ENCODE measurements at places on chromosomes 2 and 18.

GRCh38 chr2:222479859-222480258 lies 55.5 kb downstream of the SGPP2 start:
- no peak for DNase-seq

DNA sequence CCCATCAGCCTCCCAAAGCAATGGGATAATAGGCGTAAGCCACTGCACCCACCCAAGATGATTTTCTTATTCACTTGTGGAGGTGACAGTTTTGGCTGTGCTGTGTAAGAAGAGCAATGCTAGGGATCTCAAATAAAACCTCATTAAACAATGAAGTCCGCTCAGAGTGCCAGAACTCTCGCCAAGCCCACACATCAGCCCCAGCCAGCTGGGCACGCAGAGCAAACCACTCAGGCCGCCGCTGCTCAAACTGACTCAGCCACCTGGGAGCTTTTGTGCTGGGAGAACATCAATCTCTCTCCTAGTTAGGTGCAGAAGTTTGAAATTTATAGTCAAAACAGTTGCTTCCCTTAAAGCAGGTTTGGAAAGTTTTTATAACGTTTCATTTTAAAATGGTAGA lies 47.6 kb downstream of the RNF152 start:
- DNase-seq: no peak

- no peak for DNase-seq
These were observed 7.2 kb upstream of the NEURL3 start for GRCh38 chr2:96512341-96512740.

DNA sequence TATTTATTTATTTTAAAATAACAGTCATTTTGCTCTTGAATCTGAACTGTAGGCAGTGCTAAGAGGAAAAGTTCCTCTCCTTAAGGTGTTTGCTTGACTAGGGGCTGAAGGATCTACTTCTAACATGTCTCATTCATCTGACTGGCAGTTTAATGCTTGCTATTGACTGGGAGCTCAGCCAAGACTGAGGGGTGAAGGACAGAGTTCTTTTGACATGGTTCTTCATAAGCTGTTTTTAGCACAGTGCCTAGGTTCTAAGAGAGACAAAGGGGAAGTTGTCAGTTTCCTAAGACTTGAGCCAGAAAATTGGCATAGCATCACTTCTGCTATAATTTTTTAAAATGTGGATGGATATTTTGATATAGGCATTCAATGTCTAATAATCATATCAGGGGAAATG lies 73.0 kb downstream of the COMMD1 start:
- DNase-seq: no peak

DNA sequence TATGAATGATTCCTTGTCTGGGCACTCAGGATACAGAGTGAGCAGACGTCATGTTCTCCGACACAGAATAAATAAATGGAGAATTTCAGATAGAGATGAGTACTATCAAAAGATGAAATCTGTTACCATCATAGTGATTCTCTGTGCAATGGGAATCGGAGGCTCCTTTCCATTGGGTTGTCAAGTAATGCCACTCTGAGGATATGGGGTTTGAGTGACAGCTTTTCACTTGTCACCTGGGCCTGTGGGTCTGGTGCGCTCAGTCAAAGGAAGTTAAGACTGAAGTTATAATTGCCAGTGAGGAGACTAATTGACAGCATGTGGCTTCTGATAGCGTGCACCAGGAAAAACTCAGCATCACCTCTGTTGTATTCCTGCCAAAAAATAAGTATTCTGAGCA lies 387.2 kb downstream of the SOX11 start:
- DNase-seq: no peak

- DNase-seq: no peak
These were observed 24.6 kb downstream of the DOCK10 start for GRCh38 chr2:225017713-225018112.

DNA sequence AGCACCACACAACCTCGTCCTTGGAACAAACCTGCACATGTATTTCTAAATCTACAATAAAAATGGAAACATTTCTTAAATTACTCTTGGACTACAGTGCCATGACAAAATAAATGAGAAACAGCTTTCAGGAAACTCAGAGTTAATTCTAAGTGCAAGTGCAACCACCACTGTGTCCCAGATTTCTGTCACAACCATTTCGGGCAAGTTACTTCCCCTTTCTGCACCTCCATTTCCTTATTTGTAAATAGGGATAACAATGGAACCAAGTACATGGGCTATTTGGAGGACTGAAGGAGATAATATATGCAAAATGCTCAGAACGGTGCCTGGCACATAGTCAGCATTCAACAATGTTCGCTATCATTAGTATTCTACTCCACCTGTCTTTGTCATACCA lies 93.2 kb downstream of the CACNB4 start:
- DNase-seq: no peak

DNA sequence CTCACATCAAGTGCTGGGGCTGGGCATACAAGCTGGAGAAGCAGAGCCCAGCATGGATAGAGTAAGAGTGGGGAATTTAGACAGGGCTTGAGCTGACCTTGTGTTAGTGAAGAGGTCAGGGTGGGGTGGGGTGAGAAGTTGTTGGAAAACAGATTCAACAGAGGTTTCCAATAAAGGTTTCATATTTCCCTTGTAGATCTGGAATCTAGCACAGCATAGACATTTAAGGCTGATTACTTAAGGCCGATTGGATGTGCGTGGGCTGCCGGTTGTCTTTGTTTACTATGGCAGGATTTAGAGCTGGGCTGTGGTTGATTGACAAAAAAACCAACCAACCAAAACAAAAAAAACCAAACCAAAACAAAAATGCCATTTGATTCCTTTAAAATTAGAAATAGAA lies 114.9 kb upstream of the SEC11C start:
- no peak for DNase-seq

DNA sequence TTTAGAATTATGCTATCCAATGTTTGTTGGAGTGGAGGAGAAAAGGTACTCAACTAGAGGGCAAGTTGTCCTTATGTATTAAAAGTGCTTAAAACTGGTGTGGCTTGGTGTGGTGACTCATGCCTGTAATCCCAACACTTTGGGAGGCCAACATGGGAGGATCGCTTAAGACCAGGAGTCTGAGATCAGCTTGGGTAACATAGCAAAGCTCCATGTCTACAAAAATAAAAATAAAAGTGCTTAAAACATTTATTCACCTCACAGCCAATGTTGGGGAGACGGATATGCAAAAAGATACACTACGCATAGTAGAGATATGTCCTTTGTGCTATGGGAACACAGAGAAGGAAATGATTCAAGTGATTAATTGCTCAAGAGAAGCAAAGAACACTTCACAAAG lies 19.3 kb upstream of the TNFAIP6 start:
- DNase-seq: no peak

- no peak for DNase-seq
These were observed 19.7 kb downstream of the OSBPL6 start for GRCh38 chr2:178213991-178214390.

- DNase-seq: no peak
These were observed 63.4 kb downstream of the SPATS2L start for GRCh38 chr2:200369886-200370285.

DNA sequence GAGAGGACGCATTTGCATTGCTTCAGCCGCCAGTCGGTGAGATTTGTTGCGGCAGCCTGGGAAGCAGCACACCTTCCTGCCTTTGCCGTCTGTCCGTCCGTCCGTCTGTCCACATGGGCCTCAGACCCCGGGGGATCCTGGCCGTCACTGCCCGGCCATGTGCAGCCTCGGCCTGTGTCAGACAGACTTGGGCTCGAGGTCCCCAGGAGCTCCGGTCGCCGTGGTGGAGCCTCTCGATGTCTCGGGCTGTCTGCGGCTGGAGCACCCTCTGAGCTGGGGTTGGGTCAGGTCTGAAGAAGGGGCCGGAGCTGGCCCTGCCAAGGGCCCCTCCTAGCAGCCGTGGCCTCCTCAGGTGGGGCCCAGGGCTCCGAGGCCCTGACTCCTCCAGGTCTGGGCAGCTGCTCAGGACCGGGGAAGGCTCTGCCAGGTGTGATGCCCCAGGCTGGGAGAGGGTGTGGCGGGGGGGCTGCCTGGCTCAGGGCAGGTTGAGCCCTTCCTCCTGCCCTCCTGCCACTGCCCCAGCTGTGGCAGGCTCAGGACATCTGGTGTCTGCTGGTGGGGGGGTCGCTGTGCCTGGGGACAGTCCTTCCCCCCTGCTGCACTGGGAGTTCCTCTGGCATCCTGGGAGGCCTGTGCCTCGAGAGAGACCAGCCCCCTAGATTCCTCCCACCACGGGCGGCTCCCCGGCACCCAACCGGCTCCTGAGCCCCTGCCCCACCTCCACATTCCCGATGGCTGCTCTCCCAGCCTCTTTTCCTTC lies 11.8 kb downstream of the NEU4 start:
- no peak for DNase-seq

DNA sequence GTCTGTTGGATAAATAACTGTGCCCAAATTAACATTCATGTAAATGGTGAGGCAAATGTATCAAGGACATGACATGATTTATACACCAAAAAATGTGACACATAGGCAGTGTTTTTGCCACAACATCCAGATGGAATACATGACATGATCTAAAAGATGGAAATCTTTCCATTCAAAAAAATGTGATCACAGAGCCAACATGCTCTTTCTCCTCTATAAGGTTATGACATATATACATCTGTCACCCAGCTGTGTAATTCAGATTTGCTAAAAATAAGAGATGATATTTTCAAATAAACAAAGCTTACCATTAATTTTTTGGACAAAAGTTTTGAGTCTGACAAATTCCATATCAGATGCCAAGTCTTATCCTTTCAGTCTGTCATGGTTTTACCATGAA lies 95.5 kb upstream of the COL3A1 start:
- no peak for DNase-seq
